ENCODE measurements at places on chromosomes 7 and 10.

DNA sequence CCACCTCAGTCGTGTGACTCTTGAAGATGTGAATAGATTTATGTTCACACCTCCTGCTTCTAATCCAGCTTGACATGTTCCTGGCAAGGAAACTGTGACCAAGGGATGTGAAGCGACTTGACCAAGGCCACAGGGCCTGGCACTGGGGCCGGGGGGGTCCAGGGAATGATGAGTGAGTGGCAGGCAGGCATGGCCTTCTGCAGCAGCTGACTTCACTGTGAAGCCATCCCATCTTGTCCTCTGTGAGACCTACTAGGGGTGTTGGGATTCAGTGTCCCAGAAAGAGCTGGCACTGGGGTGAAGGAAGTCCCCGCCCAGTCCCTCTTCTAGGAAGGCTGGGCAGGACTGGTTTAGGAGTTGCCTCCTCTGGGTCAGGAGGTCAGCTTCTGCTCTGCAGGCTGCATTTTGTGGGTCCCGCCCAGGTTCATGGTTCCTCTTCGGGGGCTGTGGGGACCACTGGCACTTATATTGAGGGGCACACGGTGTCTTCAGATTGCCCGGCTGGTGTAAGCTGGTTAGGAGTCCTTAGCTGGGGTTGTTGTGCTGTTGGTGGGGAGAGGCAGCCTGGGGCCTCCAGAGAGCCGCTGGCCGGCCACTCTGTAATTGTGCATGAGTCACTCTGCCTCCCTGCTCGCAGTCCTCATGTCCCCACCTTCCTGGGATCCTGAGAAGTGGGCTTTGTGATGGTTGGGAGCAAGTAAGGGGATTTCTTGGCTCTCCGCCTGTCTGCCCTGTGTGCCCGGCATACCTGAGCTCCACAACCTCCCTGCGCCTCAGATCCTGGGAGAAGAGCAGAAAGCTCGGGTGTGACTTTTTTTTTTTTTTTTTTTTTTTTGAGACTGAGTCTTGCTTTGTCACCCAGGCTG is 11.0 kb downstream of the ZMIZ1 start:
- DNase-seq: no peak

GRCh38 chr10:94155722-94156271 is 162.1 kb downstream of the PLCE1 start:
- no peak for DNase-seq

GRCh38 chr10:121521794-121522556 is 76.3 kb downstream of the FGFR2 start:
- no peak for DNase-seq

- DNase-seq: no peak
Measured at GRCh38 chr7:124074007-124074406, 41.1 kb upstream of the TMEM229A start.

DNA sequence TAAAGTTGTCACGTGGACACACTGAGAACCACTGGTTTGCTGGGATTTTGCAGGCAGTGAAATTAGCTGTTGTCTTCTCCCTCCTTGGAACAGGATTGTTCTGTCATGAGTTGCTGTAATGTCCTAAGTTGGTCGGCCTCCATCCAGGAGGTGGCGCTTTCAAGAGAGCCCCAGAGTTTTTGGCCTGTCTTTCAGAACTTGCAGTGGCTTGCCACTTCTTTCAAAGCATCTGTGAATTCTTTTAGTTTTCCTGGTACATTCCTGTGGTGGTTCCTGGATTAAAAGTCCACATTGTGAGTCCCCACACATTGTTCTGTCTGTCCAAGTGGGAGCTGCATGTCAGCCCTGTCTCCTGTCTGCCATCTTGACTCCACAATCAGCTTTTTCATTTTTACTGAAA is 133.8 kb downstream of the PON1 start:
- no peak for DNase-seq

- DNase-seq: no peak
Measured at GRCh38 chr10:43931308-43931930, 282.7 kb upstream of the ZNF32 start.

- no peak for DNase-seq
Measured at GRCh38 chr10:78913219-78914059, 155.3 kb upstream of the ZMIZ1 start.

Data from activated naive CD8-positive, alpha-beta T cell treated with anti-CD3 and anti-CD28 coated beads, Interleukin-2, amount 50 U/mL, for 16 hours (primary cell).